Cardiac septum (tissue), 1 donor: ENCODE measurements at places on chromosomes 16 and 17. TPM values are rescaled to one million over a fixed set of nuclear protein-coding genes. Genes with fewer than 3 reads are reported as not detected.

DNA sequence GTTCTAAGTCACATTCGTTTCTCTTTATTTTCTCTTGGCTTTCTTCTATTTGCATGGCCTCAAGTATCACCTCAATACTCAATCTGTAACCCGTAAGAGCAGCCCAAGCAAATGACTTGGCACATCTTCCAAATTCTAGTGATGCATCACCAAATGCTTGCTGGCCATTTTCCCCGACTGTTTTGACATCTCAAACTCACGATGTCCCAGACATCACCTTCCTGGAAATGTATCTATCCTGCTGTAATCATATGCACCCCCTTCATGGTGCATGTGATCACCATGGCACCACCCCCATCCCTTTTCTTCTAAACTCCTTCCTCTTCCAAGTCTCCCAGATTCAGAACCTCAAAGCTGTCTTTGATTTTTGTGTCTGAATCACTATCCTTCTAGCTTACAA lies 24.0 kb upstream of the ABCA5 start:
- DNase-seq, result no peak

DNA sequence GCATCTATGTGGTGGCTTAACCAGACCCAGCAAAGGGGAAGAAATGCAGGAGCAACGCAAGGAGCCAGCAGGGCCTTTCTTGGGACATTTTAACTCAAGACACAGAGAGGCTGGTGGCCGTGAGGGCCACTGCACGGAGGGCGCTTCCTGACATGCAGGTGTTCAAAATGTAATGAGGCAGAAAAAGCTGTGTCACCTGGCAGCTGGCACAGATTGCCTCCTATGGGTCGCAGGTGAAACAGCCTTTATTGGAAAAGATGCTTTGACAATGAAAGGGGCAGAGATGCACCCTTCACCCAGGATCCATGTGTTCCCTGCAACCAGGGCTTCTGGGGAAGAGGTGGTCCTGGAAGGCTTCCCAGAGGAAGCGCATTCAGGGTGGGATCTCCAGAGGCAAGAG lies 219.3 kb downstream of the XYLT1 start:
- no peak for DNase-seq

- peak; percentile 65 for DNase-seq
These were observed 3.1 kb downstream of the MFAP4 start for GRCh38 chr17:19383681-19384470.

DNA sequence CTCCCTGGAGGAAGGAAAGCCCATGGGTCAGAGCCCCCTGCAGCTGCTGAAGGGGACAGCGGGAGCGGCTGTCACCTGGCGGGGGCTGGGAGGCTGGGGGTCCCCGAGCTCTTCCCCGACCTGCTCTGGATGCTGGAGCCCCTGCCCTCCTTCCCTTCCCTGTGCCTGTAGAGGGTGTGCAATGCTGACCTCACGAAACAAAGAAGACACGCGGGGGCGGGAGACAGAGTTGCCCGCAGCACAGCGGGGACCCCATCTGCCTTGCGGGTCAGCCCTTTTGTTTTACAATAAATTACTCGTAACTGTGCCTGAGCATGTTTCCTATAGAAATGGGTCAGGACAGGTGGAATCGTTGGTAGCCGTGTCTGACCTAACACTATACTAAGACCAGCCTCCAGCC lies 6.3 kb downstream of the SECTM1 start:
- no peak for DNase-seq

Gene CRYM
- total RNA-seq, result 105 TPM

- DNase-seq, result no peak
These were observed 10.5 kb downstream of the PPM1D start for GRCh38 chr17:60610473-60610872.

Gene ORMDL3
- total RNA-seq, result 104 TPM

DNA sequence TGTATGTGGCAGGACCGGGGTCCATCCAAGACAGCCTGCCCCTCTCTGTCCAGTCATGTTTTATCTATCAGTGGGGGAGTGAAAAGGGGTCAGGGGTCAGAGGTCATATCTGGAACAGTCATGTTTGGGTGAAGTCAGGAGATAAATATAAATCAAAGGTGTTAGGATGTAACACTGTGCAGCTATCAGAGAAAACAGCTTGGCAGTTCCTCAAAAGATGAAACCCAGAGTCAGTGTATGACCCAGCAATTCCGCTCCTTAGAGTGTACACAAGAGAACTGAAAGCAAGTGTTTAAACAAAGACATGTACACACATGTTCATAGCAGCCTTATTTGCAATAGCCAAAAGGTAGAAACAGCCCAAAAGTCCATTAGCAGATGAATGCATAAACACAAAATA lies 361.3 kb downstream of the FOXL1 start:
- no peak for DNase-seq

- no peak for DNase-seq
These were observed 30.0 kb downstream of the WFDC1 start for GRCh38 chr16:84324434-84325262.

GRCh38 chr17:42774066-42774745 lies 957 bp downstream of the VPS25 start:
- no peak for DNase-seq
